ENCODE measurements at places on chromosomes 3 and 15.

- no peak for DNase-seq
Observed at GRCh38 chr3:61832375-61833229, 271.2 kb downstream of the PTPRG start.

GRCh38 chr3:14439501-14440167 is 37.2 kb downstream of the SLC6A6 start:
- DNase-seq: no peak

DNA sequence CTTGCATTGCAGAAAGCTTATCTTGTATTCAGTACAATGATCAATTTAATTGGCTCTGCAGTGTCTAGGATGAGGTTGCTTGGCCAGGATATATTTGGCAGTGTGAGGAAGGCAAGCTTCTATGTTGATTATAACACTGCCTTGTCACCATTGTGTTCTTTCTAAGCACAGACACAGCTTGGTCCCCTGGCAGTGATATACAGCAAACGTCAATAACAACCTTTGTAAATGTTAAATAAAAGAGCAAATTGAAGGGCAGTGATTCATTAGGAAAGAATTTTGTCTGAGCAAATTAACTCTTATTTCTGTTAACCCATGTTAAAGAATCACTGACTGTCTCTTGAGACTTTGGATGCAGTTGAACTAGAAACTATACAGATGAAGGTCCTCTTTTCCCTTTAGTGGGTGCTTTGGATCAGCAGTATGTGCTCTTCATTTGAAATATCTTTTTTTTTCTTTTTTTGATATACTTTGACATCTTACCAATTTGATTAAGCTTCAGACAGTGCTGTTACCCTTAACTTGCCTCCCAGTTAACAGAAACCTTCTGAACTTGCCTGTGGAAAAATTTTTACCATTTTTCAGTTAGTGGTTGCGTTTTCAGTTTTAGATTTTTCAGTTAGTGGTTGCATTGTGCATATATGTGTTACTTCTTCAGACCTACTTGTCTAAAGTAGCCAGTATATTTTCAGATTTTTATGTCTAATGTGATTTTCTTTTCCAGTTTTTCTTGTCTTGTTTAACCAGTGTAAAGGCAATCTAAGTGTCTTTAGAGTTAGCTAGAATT is 199.8 kb downstream of the TCF12 start:
- no peak for DNase-seq

- no peak for DNase-seq
Observed at GRCh38 chr3:32240159-32240545, 1.7 kb downstream of the CMTM8 start.

- no peak for DNase-seq
Observed at GRCh38 chr15:93800805-93801204, 430.6 kb upstream of the MCTP2 start.

GRCh38 chr3:45064512-45065372 is 38.6 kb downstream of the CLEC3B start:
- no peak for DNase-seq

DNA sequence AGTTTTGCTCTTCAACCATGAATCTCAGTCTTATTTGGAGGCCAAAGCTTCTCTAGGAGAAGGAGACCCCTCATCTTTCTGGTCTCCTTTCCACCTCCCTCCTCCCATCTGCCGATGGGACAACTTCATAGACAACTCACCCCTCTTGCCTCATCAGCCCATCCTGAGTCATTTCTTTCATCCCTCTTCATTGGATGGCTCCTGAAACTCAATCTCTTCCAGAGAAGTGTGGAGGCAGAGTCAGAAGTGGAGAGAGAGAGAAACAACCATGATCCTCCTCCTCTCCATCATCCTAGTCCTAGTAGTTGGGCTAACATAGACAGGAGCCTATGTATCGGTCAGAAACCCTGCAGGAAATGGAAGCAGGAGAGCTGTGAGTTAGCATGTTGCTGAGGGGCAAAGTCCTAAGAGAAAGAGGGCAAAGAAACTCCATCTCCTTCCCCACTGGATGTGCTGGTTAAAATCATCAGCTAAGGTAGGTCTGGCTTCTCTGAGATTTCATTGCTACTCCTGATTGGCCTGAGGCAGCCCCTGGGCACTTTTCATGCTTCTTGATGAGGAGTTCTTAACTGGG is 21.3 kb upstream of the HCN4 start:
- no peak for DNase-seq

- DNase-seq: no peak
Observed at GRCh38 chr15:79092382-79092781, 1.8 kb upstream of the RASGRF1 start.

- DNase-seq: no peak
Observed at GRCh38 chr15:99476413-99477222, 89.2 kb upstream of the MEF2A start.

DNA sequence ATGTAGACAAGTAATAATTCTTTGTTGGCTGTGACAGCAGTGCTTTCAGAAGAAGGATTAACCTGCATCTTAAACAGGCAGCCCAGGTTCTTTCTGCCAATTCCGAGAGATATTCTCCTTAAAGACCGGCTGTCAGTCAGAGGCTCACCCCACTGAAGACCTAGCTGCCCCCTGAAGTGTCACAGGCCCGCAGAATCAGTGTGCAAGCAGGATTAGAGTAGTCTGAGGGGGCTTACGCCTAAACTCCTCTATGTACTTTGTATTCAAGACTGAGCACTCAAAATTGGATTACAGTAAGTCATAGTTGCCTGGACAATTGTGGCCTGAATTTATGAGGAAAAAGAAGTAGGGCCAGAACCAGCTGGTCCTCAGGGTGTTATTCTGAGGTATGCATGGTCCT is 342.9 kb downstream of the CLSTN2 start:
- DNase-seq: no peak

- DNase-seq: no peak
Observed at GRCh38 chr15:93900476-93901400, 330.6 kb upstream of the MCTP2 start.

DNA sequence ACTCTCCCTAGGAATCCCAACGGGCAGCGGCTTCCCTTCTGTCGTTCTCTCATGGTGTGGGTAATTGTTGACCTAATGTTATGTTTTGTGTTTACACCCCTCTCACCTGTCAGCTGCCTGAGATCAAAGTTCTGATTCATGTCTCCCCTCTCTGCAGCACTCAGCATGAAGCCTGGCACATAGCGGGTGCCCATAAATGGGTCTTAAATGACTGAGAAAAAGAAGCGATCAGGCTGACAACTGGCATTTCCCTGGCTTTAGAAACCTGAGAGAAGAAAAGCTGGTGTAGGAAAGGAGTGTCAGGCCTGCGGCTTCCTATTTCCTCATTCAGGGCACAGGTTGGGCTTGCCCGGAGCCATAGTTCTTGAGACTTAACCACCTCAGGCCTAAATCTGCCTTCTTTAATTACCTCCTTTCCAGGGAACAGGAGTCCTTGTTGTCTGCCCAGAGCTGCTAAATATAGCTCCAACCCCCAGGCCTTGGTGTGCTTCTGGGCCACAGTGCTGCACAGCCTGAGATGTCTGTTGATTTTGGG is 31.8 kb downstream of the LPP start:
- DNase-seq: no peak

DNA sequence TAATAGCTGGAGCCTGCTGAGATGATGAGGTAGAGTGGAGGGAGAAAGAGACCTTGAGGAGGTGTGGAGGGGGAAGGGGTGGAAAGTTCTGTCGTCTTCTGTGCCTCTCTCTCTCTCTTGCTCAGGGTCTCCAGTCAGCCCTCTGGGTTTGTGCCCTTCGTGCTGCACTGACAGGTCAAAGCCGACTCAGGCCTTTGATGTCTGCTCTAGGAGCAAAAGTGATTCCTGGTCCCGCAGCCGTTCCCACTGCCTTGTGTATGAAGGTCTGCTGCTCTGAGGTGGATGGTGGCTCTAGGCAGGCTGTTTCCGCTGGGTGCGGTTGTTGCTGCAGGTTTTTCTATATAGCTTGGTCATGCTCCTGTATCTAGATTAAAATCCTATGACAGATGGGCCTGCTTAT is 89.4 kb downstream of the IGF1R start:
- no peak for DNase-seq

GRCh38 chr15:93141371-93141794 is 52.4 kb upstream of the RGMA start:
- no peak for DNase-seq

DNA sequence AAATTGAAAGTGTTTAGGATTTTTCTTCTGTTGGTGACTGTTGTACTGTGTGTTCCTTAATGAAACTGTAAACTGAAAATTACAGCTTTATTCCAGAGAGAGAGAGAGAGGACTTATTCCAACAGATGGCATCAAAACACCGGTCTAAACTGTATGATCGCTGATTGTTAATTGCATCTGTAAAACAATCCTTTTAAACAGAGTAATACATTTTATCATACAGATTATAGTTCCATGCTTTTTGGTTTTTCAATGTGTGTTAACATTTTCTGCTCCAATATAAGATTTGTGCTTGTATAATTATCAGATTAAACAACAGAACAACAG is 289.7 kb upstream of the DNAJC19 start:
- no peak for DNase-seq

DNA sequence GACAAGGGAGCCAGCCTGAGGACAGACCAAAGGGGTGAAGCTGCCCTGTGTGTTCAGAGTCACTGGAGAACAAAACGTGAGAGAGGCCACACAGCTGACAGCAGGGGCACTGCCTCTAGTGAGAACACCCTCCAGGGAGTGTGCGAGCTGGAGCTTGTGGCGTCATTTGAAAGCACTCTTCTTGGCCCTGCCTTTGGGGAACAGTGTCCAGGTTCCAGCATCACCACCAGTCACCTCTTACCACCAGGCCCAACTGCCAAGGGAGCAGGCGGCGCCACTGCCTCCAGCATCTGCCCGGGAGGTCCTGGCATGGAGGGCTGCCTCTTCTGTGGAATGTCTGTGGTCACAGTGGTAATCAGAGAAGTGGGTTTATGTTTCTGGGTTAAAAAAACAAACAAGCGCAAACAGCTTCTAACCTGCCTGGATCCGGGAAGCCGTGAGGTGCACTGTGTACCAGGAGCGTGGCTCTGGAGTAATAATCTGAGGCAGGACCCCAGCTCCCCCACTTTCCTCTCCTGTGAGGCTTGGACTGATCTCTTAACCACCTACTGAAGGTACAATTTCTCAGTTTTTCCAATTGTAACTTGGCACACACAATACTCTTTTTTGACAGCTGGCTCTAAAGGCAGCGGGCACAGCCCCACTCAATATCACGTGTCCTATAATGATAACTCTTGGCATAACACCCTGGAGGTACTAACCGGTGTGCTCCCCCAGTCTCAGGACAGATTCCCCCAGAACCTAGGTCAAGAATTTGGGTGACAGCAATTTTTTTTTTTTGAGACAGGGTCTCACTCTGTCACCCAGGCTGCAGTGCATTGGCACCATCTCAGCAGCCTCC is 32.2 kb upstream of the CDCP1 start:
- no peak for DNase-seq

GRCh38 chr3:191105418-191105817 is 93.6 kb upstream of the OSTN start:
- DNase-seq: no peak

GRCh38 chr3:152328841-152329240 is 60.1 kb downstream of the MBNL1 start:
- no peak for DNase-seq

GRCh38 chr3:189344996-189345395 is 173.2 kb downstream of the TPRG1 start:
- DNase-seq: no peak

- no peak for DNase-seq
Observed at GRCh38 chr3:46500656-46501635, 3.2 kb downstream of the RTP3 start.

GRCh38 chr15:64896371-64897069 is 15.2 kb upstream of the ANKDD1A start:
- no peak for DNase-seq

DNA sequence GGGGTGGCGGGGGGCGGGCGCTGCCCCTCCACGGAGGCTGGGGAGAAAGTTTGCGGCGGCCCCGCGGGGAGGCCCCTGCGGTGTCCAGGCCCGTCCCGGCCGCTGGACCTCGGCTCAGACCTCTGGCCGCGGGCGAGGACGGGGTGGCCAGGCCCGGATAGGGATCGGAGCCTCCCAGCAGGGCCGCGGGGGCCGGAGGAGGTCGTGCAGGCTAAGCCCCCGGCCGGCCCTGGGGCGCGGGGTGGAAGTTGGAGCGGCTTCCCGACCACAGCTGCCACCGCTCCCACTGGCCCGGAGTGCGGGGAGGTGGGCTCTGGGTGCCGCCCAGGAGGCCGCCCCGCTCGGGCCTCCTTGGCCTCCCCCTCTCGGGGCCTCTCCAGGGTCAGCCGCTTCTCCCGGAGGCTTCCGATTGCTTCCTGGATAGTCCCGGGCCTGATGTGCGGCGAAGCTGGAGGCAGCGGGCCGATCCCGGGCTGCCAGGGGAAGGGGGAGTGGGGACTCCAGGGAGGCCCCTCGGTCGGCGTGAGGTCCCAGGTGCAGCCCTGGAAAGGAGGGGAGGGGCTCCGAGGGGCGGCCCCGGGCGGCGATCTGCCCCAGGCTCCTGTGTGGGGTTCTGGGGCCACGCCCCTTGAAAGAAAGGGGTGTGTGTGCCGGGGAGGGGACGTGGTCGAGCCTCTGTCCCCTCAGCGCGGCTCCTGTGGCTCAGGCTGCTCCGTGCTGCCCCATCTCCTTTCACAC is 907 bp downstream of the PLXNA1 start:
- no peak for DNase-seq

DNA sequence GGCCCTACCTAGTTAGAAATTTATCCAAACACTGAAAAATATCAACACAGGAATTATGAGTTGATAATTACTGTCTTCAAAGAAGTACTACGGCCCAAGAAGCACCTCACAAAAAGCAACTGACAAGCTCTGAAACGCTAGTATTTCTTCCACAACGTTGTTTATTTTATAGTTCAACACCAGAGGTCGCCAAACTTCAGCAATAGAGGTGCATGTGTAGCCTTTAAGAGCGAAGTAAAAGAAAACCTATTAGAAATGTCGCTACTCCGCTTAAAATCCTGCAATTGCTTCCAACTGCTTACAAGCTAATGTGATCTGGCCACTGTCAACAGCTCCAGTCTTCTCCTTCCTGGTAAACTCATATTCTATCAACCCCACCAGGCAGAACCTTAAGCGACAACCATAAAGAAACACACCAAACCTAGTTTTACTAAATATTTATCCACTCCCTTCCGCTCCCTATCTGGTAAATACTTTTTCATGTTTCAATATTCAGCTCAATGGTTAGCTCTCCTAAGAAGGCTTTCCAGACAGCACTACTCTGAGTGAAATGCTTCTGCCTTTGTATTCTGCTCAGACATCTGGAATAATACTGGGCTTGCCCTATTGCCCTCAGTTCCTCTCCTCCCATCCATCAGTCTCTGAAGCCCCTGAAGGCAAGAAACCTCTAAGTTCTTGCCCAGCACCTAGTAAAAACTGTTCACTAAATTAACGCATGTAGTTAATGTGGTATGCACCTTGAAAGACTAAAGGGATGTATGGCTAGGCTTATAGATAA is 110.2 kb downstream of the NR1I2 start:
- no peak for DNase-seq

GRCh38 chr3:179652447-179653095 is at the start of gene USP13:
Gene USP13, plus strand, starts transcription at chr3:179653040. Its CDS starts 186 bp downstream, at chr3:179653226.
- peak; percentile 38 for DNase-seq

GRCh38 chr15:71149646-71150557 is 34.6 kb downstream of the THSD4 start:
- DNase-seq: no peak

- no peak for DNase-seq
Observed at GRCh38 chr3:72344236-72344635, 504.0 kb downstream of the SHQ1 start.

Data from GM18507 (cell line).